ENCODE measurements at places on chromosomes 5 and 9.
A peak's percentile ranks its signal among the peaks of the same experiment; 100 is the strongest.

GRCh38 chr9:87882627-87883026, at the start of gene SPATA31E1:
SPATA31E1 (plus strand) TSS chr9:87882877; CDS start chr9:87882892, 15 bp downstream.
- DNase-seq = no peak

- no peak for DNase-seq
Measured at GRCh38 chr5:42498000-42498399, 74.8 kb downstream of the GHR start.

GRCh38 chr9:34796924-34797323, 87.0 kb upstream of the CCL21 start:
- DNase-seq = no peak

- no peak for DNase-seq
Measured at GRCh38 chr5:1507457-1507856, 16.3 kb downstream of the LPCAT1 start.

DNA sequence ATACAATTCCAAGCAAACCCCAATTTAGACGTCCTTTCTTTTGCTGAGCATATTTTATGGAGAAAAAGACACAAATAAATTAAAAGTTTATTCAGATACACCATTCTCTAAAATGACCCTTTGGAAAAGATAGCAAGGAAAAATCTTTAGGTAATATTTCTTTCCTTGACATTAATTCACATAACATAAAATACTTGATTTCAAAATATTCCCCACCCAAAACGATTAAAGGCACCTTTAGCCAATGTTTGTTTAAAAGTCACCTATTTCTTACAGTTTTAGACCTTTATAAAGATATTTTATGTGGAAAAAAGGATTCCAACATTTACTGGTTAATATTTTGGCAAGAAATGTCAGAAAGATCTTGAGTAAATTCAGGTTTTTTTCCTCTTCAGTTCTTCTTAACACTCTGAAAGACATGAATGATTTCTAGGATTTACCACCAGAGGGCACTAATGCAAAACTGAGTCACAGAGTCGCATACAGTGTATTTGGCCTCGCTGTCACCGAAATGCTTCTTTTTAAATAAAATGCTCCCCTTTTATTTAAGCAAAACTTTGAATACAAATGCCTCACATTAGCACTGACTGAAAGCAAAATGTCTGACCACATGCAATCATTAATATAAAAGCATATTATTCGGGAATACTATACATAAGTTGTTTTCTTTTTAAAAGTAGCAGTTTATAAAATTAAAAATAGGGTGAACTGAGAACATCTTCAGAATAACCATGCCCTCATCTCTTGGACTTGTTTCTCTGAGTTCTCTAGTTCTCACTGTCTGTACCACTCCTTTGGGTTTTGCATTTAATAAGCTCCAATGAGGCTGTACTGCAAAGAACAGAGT, 122.5 kb downstream of the SLC1A3 start:
- peak; percentile 30 for DNase-seq

- DNase-seq = no peak
Measured at GRCh38 chr5:83721953-83722901, 1.6 kb upstream of the HAPLN1 start.

DNA sequence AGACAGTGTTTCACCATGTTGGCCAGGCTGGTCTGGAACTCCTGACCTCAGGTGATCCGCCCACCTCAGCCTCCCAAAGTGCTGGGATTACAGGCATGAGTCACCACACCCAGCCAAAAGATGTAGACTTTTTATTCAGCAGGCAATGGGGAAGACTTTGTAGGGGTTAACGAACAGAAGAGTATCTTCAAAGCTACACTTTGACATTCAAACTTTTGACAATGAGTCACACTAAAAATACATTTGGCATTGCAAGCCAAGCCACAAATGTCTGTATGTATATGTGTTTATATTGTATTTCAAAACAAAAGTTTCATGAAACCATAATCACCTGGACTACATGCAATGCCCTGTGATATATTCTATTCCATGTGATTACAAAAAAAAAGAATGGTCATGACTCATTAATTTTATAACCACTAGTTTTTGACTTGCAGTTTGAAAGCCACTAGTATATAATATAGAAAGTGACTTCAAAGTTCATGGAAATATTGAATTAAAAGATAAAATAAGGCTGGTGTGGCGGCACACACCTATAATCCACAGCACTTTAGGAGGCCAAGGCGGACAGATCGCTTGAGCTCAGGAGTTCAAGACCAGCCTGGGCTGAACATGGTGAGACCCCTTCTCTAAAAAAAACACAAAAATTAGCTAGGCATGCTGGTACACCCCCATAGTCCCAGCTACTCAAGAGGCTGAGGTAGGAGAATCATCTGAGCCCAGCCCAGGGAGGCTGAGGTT, 8.3 kb downstream of the DIMT1 start:
- no peak for DNase-seq

- no peak for DNase-seq
Measured at GRCh38 chr9:99666571-99666970, 155.1 kb upstream of the NR4A3 start.

- DNase-seq = peak; percentile 17
Measured at GRCh38 chr5:116075191-116075831, 9.5 kb upstream of the COMMD10 start.

GRCh38 chr5:151570512-151571269, 20.4 kb downstream of the FAT2 start:
- DNase-seq = no peak

- no peak for DNase-seq
Measured at GRCh38 chr5:85108471-85108870, 723.8 kb upstream of the EDIL3 start.

GRCh38 chr9:95516221-95516733, 494 bp downstream of the PTCH1 start:
- DNase-seq = no peak

GRCh38 chr5:164998590-164998989, 1493.2 kb downstream of the MAT2B start:
- DNase-seq = no peak

- DNase-seq = no peak
Measured at GRCh38 chr5:122141751-122142150, 12.4 kb downstream of the ZNF474 start.

DNA sequence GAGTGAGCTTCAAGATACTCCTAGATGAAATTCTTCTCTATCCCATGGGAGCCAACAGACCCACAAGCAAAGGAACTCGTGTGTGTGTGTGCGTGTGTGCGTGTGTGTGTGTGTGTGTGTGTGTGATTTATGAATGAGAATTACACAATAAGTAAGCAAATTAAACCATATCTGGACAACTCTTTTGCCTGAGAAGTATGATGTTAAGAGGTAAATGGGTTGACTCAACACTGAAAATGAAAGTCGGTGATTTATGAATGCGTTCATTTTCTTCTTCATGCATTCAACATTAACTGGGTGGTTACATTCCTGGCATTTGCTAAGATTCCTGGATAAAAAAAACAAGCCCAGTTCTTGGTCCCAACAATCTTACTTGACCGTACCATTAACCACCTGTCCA, 171.3 kb upstream of the ZNF462 start:
- no peak for DNase-seq

GRCh38 chr5:133371371-133372155, 240.8 kb downstream of the FSTL4 start:
- DNase-seq = no peak

DNA sequence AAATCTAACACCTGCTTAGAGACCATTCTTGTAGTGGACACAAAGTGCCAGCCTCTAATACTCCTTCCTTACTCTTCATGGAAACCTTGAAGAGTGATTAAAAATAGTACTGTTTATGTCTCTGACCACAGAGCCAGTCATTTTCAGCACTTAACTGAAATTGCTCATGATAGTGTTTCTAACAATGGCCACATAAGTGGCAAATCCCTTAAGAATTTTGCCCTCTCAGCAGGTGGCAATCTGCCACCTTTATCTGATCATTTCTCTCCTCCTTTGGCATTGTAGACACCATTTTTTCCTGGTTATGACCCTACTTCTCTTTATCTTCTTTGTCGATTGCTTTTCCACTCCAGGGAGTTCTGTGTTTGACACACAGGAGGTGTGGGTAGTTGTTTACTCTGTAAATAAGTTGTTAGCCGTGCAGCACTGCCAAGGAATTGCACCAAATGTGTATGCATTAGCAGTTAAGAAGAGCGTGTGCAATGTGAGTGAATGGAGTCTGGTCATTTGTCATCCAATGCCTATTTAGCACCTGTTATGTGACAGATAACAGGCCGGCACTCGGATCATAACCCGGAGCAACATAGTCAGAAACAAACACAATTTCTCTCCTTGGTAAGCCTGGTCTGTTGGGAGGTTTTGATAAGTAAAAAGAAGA, 36.8 kb upstream of the STARD4 start:
- DNase-seq = no peak

DNA sequence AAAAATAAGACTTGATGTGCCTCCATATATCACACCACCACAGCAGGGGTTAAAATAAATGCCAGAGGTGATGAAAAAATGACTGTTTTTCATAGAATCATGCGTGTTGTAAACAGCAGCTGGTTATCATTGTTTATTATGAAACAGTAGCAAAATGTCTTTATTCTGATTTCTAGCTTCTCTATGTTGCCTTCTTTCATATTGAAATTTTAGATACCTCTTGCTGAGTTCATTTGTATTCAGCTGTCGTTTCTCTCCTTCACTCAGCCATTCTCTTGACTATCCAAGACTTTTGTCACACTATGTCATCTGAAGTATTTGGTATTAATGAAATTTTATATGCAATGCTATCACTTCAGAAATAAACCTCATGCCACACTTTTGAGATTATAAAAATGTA, 465.0 kb downstream of the TAF11L14 start:
- no peak for DNase-seq

DNA sequence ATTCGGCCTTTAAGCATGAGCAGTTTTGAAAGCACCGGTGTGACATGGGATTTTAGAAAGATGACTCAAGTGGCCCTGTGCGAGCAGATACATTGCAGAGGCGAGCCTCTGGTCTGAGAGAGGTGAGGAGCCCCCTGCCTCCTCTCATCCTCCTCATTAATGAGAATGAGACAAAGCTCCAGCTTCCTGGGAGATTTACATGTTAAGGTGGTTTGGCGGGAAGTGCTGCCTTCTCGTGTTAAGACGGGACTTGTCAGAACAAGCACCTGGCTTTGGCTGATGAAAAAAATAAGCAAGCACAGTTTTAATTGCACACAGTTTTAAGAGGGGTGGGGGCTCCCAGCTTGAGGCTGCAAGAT, 68.1 kb downstream of the ACTL7B start:
- no peak for DNase-seq

DNA sequence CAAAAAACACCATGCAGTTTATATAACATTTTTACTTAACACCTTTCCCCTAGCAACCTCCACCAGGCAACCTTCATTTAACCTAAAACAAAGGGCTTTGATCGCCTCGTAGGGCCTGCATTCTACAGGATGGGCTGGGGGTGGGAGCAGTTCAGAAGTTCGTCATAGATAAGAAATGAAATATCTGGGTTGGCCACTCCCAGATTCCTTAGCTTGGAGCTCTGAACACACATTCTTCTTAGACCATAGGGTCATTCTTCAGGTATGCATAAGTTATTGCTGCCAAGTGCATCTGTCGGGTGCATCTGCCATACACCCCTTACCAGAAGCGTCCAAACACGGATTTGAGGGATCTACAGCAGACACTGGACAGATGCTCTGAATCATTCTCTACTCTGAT, 4.3 kb upstream of the SLC22A5 start:
- no peak for DNase-seq

DNA sequence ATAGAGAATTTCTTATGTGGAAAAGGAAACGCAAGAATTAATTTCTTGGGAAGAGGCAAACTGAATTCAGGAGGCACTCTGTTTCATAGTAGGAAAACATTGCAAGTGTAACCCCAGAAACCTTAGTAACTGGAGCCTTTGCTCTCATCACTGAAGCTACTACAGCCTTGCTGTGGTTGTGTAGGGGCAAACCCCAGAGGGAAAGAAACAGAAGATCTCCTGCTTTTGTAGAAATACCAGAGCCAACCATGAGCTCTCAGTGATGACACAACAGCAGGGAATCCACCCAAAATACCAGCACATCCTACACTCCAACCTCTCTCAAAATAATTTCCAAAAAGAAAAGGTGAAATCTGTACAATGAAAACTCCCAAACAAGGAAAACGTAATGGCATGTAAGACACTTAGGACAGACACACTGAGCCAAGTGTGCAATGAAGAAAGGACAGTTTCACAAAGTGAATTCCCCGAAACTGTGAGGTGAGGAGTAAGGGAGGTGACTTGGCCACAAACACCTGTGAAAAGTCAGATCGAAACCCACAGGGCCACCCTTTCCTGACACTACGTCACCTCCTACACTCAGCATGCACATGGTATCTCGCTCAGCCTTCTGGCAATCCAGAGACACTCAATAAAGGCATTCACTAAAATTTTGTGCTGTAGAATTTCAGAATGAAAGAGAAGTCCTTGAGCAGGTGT, 8.5 kb upstream of the ACSL6 start:
- peak; percentile 84 for DNase-seq
